Activated T-cell treated with anti-CD3 and anti-CD28 coated beads, Interleukin-2, amount 50 U/mL, for 48 hours (primary cell): ENCODE measurements at places on chromosomes 1 and 21.

- no peak for DNase-seq
Measured at GRCh38 chr1:93132638-93133037, 47.6 kb downstream of the TMED5 start.

DNA sequence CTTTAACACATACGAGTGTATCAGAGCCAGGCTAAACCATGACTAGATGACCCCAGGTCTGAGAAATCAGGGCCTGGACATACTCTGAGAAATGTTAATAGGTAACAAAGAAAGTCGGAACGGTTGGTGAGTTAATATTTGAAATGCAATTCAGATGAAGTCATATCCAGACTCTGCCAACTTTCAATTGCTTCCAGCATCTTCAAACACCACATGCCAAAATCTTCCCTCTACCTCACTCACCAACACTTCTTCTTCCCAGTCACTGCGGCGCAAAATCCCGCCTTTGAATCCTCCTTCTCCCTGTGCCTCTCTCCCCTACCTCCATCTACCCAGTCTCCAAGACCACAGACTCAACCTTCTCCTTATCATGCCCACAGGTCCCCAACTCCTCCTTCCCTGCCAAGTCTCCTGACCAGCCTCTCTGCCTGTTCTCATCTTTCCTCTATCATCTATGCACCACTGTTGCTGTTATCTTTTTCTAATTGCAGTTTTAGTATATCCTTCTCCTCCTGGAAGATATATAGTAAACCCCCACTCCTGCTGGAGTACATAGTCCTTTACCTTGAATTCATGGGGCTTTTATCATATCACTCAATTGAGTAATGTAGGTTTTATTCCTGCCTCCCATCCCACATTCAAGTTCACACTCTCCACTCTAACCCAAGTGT, 41.3 kb downstream of the ZBTB18 start:
- no peak for DNase-seq

- DNase-seq, result no peak
Measured at GRCh38 chr1:232335261-232335660, 294.7 kb downstream of the SIPA1L2 start.

DNA sequence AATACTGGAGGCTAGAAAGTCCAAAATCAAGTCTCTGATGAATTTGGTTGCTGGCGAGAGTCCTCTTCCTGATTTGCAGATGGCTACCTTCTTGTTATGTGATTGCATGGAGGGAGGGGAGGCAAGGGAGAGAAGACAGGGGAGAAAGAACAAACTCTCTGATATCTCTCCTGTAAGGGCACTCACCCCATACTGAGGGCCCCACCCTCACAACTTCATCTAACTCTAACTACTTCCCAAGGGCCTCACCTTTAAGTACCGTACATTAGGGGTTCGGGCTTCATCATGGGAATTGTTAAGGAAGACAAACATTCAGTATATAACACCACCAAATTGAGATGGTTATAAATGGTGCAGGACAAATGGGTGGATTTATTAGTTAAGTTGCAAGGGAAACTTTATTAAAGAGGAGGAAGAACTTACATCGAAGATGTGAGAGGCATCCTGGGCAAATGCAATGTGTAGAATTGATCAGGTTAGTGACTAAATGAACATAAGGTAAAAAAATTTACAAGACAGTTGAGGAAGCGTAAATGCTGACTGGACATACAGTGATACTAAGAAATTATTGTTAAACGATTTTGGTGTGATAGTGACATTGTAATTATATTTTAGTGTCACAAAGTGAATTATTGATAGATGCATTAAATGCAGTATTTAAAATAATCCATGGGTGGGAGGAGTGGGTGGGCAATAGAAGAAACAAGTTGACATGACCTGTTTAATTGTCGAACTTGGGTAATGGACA, 10.6 kb downstream of the OR2B11 start:
- DNase-seq, result no peak
